ENCODE measurements at places on chromosomes 6 and 20. TPM values are rescaled to one million over a fixed set of nuclear protein-coding genes. Genes with fewer than 3 reads are reported as not detected.

DYNLT1 gene
- 103 TPM for total RNA-seq

PRICKLE4 gene
- total RNA-seq = not detected

KCNB1 gene
- total RNA-seq = not detected

UNC5CL gene
- total RNA-seq = under 0.01 TPM

GPR6 gene
- not detected for total RNA-seq

Measured in smooth muscle cell of trachea (primary cell).